ENCODE measurements at places on chromosomes 6 and 20.

DNA sequence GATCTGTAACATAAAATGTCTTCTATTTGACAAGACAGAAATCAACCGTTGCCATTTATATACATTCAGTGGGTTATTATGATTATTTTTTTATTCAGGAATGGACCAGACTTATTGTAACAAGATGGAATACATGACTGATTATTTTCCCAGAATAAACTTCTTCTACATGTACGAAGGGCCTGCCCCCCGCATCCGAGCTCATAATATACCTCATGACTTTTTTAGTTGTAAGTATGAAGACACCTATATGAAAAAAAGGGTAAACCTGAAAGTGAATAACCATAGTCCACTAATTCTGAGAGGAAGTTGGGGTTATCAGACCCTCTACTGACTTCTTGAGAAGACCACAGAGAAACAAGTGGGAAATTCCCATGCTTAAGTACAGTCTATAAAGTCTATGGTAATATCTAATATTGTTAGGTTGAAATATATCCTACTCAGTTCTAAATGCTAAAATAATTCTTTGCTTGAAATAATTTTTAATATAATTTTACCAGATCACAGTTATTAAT is 15.9 kb downstream of the OR2A4 start:
- no peak for DNase-seq

- DNase-seq: peak; percentile 68
Observed at GRCh38 chr6:148548065-148548748, 198.6 kb upstream of the UST start.

DNA sequence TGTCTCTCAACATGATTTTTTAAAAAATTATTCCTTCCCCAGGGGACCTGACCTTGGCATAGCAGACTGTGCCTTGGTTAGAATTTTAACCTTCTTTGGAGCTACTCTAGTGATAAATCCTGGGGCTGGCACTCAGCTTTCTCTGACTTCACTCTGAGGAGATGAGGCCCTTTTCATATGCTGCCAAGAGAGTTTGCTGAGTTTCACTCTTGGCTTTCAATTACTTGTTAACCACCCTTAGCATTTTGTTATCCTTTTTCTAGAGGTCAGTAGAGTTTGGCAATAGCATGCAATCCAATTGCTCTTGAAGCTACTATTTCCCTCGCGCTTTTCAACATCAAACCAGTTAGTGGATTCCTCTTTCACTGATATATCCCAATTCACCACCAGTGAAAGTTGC is 920.3 kb downstream of the EYS start:
- DNase-seq: no peak

- no peak for DNase-seq
Observed at GRCh38 chr6:42520786-42521607, 42.8 kb upstream of the UBR2 start.

DNA sequence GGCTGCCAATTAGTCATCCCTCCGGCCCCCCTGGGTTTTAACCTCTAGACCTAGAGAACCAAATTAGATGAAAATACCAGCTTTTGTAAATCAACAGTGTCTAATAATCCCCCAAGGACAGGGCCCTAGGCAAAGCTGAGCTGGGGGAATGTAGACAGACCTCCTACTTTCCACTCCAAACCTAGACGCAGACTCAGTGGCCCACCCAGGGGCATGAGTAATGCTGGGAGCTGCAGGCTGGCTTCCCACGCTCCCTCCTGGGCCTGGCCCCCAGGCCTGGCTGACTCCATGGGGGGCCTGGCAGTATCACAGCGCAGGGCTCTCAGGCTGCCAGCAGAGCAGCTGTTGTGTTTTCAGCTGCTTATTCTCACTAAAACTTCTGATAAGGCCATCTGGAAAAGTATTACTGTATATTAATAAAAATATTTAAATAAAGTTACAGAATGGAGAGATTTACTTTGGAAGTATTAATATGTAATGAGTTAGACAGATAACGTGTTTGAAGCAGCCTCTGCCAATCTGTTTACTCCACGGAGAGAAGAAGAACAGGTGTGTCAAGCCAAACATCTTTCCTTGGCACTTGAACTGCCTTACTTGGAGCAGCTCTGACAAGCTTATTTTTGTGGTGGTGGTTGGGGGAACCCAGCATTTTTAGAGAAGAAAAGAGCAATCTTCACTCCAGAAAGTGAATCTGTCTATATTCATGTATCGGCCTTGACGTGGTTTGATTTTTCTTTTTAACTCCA is 144.0 kb upstream of the AGPAT4 start:
- no peak for DNase-seq

DNA sequence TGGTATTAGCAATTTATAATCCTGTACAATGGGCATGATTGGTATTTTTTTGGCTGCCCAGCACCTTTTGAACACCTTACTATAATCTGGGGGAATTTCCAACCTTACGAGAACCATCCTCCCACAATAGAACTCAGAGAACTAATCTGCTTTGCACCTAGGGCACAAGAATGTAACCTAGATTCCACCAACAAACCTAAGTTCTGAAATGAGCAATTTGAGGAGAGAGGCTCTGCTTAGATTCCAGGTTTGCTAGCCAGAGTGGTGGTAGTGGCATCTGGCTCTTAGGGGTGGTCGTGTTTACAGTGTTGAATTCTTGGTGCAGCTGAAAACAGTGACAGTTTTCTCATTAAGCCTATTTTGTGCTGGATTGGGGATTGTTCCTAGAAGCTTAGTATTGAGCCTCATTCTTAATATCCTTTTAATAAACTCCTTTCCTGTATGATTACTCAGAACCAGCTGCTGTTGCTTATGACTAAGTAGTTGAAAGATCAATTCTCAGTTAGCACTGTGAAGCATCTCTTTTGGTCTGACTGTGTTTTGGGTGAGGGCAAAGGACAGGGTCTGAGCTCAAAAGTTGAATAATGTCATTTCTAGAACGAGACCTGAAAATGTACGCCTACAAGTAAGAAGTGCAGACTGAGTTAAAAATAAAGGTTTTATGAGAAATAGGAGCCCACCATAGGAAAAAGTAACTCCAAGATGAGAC is 385.6 kb downstream of the CDKAL1 start:
- DNase-seq: no peak
